Progenitor cell of endocrine pancreas (in vitro differentiated cells): ENCODE measurements at places on chromosomes 12 and 14.

DNA sequence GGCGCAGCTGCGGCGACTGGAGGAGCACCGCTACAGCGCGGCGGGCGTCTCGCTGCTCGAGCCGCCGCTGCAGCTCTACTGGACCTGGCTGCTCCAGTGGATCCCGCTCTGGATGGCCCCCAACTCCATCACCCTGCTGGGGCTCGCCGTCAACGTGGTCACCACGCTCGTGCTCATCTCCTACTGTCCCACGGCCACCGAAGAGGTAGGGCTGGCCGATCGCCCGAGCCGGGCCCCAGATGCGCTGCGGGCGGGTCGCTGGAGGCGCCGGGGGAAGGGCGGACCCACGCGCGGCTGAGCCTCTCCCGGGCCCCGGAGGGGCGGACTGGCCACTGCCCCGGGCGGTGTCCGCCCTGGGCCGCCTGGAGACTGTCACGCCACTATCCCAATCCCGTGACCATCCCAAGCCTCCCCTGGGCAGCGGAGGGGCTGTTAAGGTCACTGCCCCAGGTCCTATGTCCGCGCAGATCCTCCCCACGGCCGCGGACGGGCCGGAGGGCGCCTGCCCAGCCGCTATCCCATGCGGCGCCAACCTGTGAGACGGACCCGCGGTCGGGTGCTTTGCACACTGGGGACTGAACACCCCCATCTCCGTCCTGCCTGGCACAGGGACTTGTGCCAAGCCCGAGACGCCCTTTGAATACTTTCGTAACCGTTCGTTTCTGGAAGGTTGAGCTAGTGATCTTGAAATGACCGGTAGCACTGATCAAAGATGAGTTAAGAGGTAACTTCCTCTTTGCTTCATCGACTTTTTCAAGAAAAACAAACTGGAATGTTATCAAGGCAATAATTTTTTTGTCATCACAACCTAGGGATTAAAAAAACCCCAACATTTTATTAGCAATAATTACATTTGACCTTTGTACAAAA, 725 bp downstream of the CHPT1 start:
- no peak for DNase-seq

- no peak for DNase-seq
Measured at GRCh38 chr12:108357834-108358579, 18.9 kb upstream of the CMKLR1 start.

DNA sequence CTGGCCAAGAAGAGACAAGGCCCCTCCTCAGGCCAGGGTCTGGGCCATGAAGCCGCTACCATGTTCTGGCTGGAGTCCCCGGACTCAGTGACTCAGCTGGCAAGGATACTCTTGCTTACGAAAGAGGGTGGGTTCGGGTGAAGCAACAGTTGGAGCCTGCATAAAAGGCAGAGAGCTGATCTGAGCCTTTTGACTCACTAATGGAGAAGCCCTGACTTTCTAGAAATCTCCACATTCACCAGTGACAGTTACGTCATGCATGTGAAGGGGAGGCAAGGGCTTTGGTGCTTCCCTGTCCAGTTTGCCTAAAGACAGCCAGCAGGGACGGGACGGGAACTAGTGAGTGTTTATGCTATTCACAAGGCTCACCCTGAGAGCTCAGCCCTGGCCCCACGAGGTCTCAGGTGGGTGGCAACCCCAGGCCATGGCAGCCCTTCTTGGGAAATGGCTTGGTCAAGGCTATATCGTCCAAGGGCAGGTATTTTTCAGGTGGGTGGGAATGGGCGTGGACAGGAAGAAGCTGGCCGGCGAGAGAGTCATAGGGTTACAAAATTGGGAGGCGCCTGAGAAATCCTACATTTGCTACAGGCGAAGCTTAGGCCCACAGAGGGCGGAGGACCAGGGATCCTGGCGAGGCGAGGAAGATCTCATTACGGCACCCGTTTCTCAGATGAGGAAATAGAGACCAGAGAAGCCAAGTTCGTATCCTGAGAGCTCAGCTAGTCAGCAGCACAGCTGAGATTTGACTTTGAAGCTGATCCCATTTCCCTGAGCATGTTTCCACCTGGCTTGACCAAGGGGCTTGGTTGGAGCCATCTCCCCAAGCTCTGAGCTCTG, 314.6 kb downstream of the BCL11B start:
- no peak for DNase-seq

DNA sequence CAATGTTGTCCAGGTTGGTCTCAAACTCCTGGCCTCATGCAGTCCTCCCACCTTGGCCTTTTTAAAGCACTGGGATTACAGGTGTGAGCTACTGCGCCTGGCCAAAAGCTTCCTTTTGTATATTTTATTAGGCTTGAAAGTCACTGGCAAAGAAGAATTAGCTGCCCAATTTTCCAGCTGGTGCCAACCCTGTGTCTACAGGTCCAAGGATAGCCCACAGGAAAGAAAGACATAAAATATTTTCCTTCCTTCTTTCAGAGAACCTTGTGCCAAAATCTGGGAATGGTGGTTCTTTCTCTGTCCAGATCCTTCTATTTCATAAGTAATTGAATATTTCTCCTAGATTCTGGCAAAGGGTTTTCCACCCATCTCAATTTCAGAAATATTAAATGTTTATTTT, 84.1 kb downstream of the NUMB start:
- no peak for DNase-seq

DNA sequence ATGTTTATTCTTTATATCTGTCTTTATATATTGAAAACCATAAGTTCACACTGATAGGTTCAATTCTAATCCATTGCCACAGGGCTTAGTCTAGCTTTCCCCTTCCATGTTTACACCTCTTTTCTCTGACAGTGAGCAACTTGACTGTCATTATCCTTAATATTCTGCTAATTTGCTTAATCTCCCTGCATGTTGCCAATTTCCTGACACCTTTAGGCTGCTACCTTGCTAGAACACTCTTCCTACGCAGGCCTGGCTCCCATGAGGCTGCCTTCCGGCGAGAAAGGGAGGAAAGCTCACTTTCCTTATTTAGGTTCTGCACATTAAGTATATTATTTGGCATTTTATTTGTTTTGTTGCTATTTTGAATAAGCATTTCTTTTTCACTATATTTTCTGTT, 12.8 kb upstream of the FRS2 start:
- no peak for DNase-seq
